Stimulated activated CD8-positive, alpha-beta memory T cell treated with anti-CD3 and anti-CD28 coated beads, Interleukin-7, amount 100 ng/mL, for 4 hours (primary cell): ENCODE measurements at places on chromosomes 7 and 10.

DNA sequence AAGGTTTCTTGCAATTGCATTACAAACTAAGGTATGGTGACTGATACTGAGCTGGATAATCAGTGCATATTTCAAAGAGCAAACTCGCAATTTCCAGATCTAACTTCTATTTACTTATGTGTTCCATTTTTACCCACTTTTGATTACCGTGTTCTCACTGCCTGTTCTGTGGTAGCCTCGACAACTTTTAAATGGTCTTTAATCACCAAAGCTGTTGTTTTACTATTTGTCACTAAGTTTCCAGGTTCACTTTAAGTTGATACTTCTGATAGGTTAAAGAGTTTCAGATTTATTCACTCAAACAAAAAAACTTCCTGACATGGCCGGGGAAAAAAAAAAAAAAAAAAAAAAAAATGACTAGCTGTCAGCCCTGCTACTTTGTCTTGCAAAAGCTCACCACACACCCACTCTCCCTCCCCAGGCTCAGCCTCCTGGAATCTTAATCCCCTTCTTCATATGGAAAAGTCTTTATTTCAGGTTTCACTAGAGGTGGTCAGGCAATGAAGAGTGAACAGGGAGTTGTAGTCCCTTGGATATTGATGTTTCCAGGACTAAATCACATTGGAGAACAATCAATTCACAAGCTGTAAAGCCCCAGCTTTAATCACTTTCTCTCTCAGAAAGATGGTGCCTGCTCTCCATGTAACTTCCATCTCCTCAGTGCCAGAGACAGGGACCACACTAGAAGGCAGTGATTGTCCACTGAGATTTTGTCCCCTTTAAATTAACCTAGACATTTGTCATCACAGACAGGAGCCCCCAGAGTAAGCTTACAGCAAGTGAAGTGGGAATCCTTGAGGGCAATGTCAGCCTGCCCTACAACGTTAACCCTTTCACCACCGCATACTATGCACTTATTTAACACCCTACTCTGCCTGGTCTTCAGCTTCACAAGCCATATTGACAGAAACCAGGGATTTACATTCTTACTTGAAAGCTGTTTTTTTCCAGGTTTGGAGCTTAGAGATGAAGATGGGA is 749.1 kb upstream of the SORCS1 start:
- DNase-seq, result no peak

- no peak for DNase-seq
These were observed 71.3 kb downstream of the PAX2 start for GRCh38 chr10:100816671-100817070.

DNA sequence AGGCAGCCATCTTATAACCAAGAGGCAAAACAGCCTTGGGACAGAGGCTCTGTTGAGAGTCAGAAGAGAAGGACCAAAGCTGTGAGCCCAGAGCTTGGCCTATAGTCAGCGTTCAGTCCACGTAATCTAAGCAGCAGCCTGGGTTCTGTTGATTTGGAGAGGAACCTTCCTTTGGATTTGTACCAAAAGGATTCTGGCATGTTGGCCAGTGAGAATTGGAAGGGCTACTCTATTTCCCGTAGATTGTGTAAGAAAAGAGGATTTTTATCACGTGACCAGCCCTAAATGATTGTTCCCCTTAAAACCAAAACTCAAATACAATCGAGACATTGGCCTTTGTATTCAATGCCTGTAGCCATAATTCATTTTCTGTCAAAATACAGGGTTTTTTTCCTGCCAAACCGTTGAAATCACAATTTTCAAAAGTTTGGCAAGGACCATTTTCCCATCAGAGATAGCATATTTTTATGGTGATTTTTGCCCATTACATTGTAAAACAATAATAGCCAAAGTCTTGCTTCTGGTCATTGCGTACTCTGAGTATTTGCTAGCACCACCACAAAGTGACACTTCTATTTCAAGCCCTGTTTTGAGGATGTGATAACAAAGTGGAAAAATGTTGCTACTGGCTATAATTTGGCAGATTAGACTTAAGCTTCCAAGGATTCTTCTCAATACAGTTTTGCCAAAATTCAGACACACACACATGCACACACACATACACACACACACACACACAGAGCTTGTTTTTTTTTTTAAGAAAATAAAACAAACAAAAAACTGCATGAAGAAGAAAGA is 23.1 kb upstream of the BMPER start:
- no peak for DNase-seq

- DNase-seq, result no peak
These were observed 132.1 kb downstream of the EGFR start for GRCh38 chr7:55150709-55151451.

DNA sequence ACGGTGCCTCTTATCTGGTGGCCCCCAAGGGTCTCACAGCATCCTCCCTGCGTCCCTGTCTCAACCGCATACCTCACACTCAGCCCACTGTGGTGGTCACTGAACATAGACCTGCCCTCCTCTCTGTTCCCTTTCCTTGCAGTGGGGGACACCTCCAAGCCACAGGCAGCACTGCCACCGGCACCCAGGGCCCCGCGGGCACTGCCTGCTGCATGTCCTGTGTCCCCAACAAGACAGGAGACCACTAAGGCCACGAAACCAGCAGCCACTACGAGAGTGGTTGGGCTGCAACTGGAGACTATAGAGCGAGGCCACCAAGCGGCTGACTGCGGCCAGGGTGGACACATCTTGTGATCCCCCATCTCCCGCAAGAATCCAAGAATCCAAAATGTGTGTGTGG is 15.3 kb downstream of the BRI3 start:
- no peak for DNase-seq

DNA sequence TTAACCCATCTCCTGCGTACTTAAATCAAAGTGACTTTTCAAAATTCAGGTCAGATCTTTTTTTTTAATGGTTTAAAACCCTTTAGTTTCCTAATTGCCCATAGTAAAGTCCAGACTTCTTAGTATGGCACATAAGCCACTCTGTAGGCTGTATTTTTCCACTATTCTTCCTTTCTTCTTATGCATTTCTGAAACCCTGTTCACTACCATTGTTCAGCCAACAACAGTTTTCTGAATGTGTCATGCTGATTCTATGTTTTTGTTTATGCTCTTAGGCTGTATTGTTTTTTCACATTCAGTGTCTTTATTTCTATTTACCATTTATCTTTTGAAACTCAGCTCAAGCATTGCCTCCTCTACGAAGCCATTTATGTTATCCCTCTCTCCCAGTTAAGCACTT is 26.7 kb downstream of the CCSER2 start:
- DNase-seq, result no peak

DNA sequence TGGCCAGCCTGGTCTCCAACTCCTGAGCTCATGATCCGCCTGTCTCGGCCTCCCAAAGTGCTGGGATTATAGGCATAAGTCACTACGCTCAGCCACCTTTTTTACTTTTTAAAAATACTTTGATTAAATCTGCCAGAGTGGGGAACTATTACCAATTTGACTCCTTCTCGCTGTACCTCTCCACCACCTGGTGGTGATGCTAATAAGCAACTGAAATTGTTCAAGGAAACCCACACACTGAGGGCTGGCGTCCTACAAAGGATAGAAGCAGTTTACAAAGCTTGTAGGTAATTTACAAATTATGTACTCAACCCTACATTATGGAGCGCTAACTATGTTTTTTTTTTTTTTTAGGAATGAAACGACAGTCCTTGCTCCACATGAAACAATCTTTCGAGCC is 111.1 kb downstream of the CPED1 start:
- DNase-seq, result no peak

DNA sequence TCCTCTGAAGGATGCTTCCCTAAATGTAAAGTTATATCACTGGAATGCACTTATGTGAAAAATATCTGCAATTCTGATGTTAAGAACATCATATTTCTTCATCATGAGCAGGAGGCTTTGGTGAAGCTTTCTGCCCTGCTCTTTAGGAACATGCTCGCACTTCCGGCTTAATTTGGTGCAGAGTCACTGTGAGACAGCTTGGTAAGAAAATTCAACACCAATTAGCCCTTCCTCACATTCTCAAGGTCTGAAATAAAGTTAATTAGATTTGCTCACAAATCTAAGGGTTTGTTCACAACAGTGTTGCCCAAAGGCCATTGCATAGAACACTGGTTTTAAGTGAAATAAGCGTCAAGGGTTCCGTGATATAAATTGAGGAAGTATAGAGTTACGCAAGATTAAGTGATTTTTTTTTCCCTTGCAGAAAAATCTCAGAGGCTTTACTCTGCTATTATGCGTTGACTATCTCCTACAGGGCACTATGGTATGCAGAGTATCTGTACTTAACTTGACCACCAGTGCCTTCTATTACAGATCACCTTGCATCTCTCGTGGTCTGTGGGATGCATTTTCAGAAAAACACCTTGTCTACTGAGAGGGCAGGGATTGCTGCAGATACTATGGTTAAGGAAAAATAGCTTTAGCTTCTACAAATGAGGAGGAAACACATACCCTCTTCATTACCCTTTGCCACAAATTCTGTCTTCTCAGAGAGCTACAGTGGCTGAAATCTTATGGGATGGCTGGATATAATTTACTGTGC is 953.9 kb downstream of the TYW1 start:
- DNase-seq, result no peak

DNA sequence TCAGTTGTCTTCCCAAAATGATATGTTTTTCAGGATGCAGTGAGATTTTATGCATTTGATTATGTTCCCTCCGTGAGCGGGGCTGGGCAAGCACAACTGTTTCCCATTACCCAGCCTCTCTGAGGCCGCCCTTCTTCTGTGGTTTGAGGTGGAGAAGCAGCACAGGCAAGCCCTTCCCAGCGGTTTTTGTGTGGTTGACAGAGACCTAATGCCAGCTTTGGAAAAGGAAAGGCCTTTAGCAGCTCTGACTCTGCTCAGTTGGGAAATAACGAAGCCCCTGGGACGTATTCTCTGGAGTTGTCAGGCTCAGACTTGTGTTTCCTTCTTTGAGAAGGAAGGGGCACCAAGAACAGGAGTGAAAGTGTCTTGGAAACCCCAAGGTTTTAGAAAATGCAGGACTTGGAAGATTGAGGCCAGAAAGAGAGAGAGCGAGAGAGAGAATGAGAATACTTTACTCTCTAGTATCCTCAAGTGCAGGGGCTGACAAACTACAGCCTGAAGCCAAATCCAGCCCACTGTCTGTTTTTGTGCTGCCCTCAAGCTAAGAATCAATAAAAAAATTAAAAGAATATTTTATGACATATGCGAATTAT is 20.6 kb upstream of the PDCD4 start:
- DNase-seq, result no peak

GRCh38 chr7:29332042-29332811 is 137.7 kb downstream of the CHN2 start:
- no peak for DNase-seq

GRCh38 chr10:8235253-8236027 is 181.0 kb downstream of the GATA3 start:
- no peak for DNase-seq

DNA sequence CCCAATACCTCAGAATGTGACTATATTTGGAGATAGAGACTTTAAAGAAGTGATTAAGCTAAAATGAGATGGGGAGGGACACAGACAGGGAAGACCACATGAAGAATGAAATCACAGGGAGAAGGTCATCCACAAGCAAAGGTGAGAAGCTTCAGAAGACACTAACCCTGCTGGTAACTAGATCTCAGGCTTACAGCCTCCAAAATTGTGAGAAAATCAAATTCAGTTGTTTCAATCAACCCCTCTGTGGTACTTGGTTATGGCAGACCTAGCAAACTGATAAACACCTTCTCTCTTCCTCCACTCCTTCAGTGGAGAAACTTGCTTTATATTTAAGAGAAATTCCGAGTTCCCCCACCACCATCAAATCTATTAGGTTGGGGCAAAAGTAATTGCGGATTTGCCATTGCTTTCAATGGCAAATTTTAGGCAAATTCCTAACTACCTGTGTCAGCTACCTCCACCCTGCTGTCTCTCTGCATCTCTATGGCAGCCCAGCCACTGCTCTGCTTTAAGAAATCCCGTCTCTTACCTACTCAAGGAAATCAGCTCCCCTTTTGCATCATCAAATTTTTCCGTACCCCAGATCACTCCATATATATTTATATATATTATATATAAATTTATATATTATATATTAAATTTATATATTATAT is 38.2 kb downstream of the SEMA3E start:
- DNase-seq, result no peak

DNA sequence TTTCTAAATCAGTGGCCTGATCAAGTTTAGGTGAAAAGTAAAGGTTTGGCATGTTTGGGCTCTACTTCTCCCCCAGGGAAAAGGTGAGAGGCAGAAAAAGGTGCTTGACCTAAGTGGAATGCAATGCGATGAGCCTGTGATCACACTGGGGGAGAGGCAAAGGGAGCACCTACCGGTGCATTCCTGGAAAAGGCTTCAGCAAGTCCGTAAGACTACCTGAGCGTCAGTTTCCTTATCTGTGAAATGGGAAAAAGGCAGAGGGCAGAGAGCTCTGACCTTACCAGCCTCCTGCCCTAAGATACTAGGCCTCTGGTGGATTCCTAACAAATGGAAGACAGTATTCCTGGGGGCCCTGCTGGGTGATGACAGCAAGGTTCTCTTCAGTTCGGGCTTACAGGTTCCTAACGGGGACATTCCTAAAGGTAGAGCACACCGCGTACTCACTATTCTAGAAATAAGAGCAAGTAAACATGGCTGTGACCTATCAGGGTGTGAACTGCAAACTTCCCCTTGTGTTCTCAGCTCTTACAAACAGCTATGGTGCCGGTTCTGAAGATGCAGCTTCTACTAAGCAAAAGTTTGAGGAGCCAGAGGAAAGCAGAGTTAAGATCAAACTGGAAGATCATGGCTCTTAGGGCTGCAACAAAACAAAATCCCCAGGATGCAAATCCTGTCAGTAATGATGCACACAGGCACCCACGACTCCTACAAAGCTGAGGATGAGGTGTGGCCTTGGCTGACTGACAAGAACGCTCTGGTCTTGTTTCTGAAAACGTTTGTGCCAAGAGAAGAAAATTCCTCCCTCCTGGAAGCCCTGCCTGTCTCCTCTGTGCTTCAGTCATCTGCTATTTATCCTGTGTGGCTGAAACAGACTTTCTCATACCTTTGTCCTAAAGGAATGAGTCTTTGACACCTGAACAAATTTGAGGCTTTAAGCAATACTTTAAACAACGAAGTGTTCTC is 13.3 kb upstream of the ACSL5 start:
- DNase-seq, result no peak

- DNase-seq, result no peak
These were observed 7.5 kb downstream of the STN1 start for GRCh38 chr10:103910442-103911012.

DNA sequence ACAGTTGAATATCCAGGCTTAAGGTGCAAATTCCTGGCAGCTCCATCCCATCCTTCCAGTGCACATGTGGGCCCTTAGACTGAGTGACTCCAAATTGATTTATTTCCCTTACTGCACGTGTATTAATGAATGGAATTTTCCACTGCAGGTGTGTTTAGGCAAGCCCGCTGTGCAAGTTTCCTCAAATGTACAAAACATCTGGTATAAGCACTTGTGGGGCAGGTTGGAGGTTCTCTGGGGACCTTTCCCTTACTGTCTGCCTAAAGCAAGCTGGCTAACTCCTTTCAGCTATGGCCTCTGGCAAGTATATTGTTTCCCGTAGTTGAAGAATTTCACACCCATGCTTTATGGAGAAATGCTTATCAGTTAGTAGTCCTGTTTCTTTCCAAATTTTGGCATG is 25.3 kb upstream of the GIMAP6 start:
- no peak for DNase-seq

- DNase-seq, result no peak
These were observed 175.6 kb upstream of the VWC2 start for GRCh38 chr7:49597805-49598204.
